ENCODE measurements at places on chromosomes 7 and 10.

- no peak for DNase-seq
Observed at GRCh38 chr7:129375141-129375938, 58.9 kb upstream of the STRIP2 start.

DNA sequence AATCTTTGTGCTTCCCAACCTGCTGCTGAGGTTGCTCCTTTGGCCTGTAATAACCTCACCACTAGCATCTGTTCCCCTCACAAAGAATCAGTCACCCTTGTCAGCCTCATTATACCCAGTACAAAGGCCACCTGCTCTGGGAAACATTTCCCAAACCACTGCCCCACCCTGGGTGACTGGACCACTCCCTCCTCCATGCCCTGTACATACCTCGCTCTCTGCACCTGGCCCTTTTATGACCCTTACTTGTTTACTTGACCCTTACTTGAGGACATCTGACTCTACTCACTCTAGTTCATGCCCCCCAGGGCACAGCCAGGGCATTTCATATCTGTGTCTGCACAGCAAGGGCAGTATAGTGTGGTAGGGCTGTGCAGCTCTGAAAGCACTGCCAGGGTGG lies 21.4 kb upstream of the AOC1 start:
- DNase-seq, result no peak

DNA sequence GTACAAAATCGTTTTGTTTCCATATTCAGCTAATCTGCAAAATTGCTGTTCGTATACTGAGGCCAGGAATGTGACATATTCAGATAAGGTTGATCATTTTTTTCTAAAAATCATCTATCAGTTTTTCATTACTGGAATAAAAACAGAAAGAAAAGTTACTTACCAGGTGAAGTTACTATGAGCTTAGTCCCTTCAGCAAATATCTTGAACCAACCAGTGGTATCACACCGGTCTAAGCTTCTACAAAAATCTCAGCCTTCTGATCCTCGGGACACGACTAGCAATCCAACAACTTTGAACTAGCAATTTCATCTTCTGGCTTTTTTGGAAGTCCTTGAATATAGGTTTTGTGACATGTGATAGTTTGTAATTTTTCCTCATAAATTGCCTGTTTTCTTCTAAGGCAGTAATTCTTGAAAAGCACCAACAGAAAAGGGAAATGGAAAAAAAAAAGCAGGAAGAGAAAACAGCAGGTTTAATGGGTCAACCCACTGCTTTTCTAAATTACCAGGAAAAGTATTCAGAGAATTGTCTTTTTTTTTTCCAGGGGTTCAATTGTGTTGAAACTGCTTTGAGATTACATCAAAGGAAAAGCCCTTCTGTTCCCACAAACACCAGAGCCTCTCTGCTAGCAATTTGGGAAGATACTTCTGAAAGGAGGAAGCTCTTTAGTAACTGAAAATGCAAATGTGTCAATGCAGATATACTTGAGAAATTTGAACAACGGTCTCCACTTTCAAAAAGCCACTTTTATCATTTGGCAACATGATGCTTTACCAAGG lies 2.9 kb upstream of the TARP start:
- no peak for DNase-seq

GRCh38 chr10:93059975-93060886 lies at the start of gene CYP26C1:
Gene CYP26C1, plus strand, starts transcription at chr10:93060798. Its CDS starts 466 bp downstream, at chr10:93061264.
- DNase-seq, result no peak

GRCh38 chr10:24762966-24763623 lies 39.4 kb upstream of the ARHGAP21 start:
- peak; percentile 77 for DNase-seq

DNA sequence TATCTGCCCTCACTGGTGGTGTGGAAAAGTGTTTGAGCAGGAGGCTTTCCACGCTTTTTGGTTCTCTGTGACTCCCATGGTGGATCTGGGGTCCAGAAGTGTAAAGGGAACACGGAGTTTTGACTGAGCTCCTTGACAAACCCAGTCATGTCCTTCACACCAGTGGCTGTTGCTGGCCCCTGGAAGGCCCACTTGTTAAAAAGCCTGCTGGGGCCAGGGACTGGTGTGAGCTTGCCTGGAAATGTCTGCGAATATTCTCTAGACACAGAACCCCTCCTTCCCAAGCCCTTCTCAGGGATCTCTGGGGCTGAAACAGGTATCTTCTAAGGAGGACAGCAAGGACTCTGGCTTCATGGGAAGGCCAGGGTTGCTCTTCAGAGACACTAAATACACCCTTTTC lies 343.0 kb downstream of the TCERG1L start:
- no peak for DNase-seq

GRCh38 chr10:393106-393745 lies 258.0 kb downstream of the ZMYND11 start:
- no peak for DNase-seq

- DNase-seq, result no peak
Observed at GRCh38 chr7:143408686-143409561, at the start of gene EPHA1. Gene EPHA1, minus strand, starts transcription at chr7:143408856. Its CDS starts 51 bp downstream, at chr7:143408805.

DNA sequence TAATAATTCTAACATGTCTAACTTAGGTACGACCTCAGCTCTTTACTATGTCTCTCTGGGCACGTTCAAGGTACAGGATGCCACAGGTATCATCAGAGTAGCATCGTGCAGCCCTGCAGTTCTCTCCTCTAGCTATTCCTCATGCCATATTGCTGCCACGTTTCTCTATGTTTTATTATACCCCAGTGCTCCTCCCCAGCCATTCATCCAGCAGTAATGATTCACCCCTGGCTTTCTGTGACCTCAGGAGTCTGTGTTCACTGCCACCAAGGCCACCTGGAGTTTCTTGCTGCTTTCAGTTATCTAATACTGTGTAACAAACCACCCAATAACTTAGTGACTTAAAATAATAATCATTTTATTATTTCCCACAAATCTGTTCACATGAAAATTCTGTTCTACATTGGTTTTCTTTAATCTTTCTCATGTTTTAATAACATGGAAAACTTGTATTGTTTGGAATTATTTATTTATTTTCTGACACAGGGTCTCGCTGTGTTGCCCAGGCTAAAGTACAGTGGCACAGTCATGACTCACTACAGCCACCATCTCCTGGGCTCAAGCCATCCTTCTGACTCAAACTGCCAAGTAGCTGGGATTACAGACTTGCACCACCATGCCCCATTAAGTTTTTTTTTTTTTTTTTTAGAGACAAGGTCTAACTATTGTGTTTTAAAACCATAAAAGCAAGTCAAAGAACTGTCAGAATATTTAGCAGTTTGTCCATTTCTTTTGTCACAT lies 21.8 kb downstream of the REEP3 start:
- peak; percentile 32 for DNase-seq

- no peak for DNase-seq
Observed at GRCh38 chr7:8629504-8629903, 196.1 kb downstream of the NXPH1 start.

- DNase-seq, result no peak
Observed at GRCh38 chr7:149859369-149859768, 14.4 kb upstream of the ATP6V0E2 start.

- DNase-seq, result no peak
Observed at GRCh38 chr10:99766302-99766681, 16.1 kb upstream of the ABCC2 start.

- DNase-seq, result no peak
Observed at GRCh38 chr10:31994926-31995325, 61.3 kb downstream of the KIF5B start.

Measured in fibroblast of skin of abdomen (primary cell).